ENCODE measurements at places on chromosomes 1 and 21.

DNA sequence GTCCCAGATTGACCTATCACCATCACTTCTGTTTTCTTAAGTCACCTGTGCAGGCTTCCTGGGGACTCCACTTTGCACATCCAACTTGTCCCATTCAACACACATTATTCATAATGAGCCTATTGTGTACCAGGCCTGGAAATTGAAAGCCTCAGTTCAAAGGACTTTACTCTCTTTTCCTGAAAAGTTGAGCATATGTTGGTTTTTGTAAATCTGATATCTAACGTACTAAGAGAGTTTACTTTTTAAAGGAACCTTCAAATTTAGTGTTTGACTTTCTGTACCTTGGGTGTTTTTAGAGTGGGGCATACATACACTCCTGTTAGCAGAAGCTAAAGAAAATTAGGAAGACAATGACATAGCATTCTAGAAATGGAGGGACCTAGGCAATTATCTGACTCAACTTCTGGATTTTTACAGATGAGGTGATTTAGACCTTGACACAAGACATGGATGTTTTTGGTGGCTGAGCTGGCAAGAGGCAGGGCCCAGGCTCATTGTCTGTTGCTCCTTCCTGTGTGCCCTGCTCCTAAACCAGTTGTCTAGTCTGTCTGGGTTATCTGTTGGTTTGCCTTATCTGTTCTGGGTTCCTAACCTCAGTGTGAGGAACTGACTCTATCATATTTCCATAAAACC lies 336.5 kb downstream of the RPS6KC1 start:
- no peak for DNase-seq

DNA sequence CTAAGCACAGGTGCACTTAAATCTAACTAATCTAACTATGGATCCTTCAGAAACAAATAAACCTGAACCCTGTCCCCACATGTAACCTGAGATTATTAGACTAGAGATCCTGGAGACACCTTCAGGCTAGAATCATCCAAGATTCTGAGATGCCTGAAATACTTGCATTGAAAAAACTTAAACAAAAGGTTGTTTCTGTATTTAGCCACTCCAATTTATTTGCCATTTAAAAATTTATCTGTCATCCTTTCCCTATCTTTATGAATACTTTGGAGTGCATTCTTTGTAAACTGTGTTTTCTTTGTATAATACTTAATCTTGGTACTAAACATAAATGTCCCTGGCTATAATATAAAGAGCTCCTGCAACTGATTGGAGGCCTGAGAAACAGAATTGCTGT lies 270.7 kb downstream of the NCAM2 start:
- DNase-seq: no peak

DNA sequence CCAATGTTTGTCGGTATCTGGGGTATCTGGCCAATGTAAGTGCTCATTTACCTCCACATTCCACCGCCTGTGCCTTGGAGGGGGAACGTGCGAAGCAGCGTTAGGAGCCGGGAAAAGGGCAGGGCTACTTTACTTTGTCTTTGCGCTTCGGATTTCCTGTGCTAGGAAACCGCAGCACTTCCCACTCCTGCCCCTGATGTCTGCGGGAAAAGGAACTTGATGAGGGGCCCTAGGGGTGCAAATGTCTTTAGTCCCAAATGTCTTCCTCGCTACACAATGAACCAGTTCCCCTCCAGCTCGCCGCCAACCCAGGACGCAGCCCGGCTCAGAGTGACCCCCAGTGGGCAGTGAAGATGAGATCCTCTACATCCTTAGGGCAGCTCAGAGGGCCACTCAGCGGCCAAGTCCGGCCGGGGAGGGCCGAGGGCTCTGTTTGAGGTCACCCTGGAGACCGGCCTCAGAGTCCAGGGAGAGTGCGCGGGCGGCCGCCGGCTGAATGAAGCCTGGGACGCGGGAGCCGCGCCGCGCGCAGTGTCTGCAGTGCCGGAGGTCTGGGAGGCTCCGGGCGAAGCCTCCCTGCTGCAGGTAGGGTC lies at the start of gene DYNLT5:
Gene DYNLT5 (plus strand): TSS at position 460 of the 593 bp plus-strand sequence. CDS start 2,200 bp downstream, outside the sequence.
- DNase-seq: no peak

DNA sequence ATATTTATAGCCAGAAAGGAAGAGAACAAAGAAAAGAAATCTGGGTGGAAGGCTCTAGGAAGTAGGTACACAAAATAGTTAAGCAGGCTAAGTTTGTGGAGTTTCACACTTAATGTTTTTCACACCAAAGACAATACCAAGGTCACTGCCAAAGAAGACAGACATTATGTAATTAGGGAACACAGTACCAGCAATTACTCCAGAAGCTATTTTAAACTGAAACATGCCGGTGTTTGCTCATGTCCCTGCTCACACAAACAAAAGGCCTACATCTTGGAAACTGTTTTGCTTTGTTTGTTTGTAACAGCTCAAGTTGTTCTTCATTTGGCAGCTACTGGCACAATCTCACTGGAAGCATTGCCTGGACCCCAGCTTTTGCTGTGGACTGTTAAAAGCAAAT lies 88.5 kb upstream of the DAB1 start:
- no peak for DNase-seq

GRCh38 chr1:63877816-63878215 lies 104.0 kb downstream of the ROR1 start:
- DNase-seq: no peak

DNA sequence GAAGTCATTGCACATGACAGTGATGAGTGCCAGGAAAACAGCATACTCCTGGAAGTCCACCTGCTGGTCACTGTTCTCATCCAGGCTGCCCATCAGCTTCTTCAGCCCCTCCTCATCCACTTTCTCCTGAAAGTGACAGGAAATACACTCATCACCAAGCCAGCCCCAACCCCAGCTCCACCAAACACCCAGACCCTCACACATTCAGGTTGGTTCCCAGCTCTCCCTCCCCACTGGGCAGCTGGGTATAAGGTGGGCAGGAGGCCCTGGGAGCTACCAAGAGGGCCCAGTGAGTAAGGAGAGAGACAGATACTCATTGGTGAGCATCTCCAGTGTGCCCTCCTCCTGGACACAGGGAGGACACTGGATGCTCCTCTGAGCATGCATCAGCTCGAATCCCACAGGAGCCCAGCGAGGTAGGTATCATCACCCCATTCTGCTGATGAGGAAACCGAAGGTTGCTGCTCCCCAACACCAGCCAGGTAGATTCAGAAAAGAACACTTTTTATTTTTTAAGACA lies 4.1 kb downstream of the S100A2 start:
- no peak for DNase-seq

DNA sequence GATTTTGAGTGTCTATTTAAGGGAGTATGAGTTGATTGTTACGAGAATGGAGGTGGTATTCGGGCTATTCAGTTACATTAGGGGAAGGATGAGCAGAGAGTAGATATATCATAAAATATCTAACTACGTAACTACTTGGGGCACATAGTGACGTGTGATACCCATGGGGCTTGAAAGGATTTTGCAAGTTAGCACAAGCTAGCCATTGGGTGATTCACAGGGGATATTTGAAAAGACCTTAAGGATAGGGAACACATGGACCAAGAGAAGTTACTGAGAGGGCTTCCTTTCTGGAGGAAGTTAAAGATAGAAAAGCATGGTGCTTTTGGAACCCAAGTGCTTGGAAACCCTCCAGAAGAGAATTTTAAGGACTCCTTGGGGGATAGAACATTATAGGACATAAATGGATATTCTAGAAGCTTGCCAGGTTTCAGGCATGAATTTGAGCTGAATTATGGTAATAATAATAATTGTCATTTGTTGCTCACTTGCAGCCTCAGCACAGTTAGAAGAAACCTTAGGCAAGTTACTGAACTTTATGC lies 5.4 kb downstream of the DISP1 start:
- no peak for DNase-seq

DNA sequence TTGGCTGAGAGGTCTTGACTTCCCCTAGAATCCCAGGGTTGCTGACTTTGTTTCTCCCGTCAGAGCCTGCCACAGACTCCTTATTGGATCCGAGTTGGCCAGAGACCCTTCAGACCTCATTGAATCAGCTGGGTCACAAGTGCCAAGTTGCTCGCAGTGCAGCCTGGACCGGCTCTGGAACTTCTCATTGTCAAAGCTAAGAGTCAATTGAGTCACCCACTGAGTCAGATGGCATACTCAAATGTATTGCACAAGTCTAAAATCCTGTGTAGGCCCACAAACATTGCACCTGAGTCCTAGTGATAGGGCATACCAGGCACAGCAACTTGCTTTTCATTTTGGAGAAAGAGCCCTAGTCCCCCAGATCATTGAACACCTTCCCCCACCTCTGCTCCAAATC lies 20.4 kb upstream of the SCAF4 start:
- DNase-seq: no peak

- no peak for DNase-seq
Measured at GRCh38 chr1:4227986-4228385, 327.9 kb upstream of the C1orf174 start.

GRCh38 chr1:216221260-216221700 lies 202.0 kb downstream of the USH2A start:
- no peak for DNase-seq

GRCh38 chr1:90964444-90965035 lies 57.3 kb downstream of the ZNF644 start:
- no peak for DNase-seq

- DNase-seq: no peak
Measured at GRCh38 chr1:33815061-33815460, 48.8 kb upstream of the HMGB4 start.

GRCh38 chr21:15686506-15686905 lies 43.3 kb upstream of the USP25 start:
- DNase-seq: no peak

DNA sequence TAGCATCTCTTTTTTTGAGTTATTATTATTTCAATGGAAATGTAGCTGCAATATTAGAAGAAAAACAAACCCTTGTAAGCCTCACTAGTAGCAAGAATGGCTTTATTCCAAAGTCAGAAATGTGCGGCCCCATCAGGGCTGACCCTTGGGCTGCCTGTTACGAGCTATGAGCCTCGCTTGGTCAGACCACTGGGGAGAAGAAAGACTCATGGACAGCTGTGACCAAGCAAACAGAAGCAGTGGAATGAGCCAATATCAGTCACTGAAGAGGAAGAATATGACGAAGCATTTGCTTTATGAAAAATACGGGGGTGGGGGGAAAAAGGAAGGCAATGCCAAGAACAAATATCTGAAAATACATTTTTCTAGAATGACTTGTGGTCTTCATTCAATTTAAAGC lies 504.5 kb downstream of the LMO4 start:
- no peak for DNase-seq

DNA sequence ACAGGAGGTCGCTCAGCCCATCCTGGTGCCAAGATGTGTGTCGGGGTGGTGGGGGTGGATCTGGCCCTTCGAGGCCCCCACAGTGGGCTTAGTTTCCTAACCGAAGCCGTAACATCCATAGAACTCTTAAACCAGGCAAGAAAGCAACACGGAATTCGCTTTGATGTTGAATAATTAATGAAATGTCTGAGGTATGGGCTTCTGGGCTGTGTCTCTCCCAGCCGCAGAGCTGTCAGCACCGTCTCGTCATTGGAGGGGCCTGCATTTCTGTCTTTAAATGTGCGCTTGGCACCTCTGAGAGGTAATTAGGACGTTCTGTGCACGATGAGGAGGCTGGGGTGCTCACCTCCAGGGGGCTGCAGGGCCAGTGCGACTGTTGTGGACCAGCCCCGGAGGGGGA lies 13.3 kb upstream of the PLCH2 start:
- no peak for DNase-seq

GRCh38 chr1:213840575-213840974 lies 147.2 kb upstream of the PROX1 start:
- DNase-seq: no peak

DNA sequence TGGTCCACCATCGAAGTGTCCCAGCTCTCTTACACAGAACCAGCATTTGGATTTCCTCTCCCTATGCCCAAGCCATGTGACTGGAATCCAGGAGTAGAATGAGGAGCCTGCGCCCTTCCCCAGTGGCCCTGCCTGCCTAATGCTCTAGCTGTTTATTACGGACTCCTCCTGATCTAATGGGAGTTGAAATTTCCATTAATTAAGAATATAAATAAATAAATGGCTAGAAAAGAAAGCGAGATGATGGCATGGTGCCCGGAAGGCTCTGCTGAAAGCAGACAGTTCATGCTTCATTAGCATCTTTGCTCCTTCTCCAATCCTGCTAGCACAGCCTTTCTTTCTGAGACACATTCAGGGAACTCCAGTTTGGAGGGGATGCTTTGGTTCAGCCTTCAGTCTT lies 216.2 kb downstream of the SEC16B start:
- DNase-seq: no peak

GRCh38 chr21:35485364-35485763 lies 436.3 kb upstream of the RUNX1 start:
- DNase-seq: no peak

DNA sequence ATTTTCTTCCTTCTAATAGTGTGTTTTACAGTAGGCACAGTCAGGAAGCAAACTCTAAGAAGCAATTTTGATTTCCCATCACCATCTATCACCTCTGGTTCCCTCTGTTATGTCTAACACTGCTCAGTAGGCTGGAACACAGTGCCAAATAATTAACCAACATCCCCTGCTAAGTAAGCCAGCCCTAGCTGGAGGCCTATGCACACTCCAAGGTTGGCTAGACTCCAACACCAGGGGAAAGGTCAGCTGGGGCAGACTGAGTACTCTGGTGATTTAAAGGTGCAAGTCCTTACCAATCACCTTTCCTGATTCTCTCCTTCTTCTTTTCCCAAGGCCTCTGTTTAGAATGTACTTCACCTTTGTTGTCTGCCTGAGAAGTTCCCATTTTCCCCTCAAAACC lies 46.5 kb upstream of the BEND5 start:
- DNase-seq: no peak

Measured in stimulated activated CD4-positive, alpha-beta T cell treated with anti-CD3 and anti-CD28 coated beads, Interleukin-4, amount 100 ng/mL, for 4 hours (primary cell).